ENCODE measurements at places on chromosomes 2 and 18.

GRCh38 chr18:76167410-76167809 lies 327.6 kb downstream of the ZNF516 start:
- DNase-seq = no peak

DNA sequence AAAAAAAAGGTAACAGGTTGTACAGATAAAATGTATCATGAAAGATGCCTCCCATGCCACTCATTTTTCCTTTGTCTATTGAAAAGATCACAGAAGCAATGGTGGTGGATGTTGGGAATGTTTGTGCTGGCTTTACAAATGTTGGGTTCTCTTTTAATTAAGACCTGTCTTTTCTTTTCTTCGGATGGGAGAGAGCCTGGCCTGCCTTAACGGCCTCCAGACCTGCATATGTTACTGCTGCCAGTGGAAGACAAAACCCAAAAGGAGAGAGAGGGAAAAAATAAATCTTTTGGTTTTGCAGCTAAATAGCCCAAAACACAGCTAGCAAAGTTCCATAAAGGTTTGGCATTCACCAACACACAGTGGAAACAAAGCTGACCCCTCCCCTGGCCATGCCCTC lies 50.5 kb upstream of the FZD7 start:
- no peak for DNase-seq

DNA sequence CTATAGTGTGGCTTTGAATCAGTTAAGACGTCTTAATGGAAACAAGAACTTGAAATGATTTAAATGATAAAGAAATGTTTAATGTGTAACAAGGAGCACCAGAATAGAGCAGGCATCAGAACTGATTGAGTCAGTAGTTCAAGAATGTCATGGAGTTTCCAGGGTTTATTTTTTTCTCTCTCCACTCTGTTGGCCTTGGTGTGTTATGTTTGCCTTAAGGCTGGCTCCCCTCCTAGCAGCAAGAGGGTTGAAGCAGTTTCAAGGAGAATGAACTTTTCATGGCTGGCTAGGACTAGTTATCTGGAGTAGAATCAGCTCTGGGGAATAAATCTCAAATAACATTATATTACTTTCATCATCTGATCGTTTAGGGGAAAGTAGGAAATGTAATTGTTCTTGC lies 13.4 kb upstream of the GLS start:
- DNase-seq = no peak

DNA sequence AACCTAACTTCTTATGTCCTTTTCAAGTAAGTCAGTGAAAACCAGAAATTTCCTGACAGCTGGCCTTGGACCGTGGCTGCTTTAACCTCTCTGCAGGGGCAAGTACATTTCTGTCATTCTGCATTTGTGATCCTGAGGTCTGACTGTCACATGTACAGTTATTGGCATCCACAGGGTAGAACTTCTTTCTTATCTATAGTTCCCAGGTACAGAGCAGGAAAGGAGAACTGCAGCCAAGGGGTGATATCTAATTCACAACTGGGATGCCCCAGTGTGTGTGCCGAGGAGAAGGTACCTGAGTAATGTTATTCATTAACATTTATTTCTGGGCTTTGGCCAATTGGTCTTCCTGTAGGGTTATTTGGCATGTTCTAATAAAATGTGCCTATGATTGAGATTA lies 468.9 kb downstream of the PARD3B start:
- no peak for DNase-seq

DNA sequence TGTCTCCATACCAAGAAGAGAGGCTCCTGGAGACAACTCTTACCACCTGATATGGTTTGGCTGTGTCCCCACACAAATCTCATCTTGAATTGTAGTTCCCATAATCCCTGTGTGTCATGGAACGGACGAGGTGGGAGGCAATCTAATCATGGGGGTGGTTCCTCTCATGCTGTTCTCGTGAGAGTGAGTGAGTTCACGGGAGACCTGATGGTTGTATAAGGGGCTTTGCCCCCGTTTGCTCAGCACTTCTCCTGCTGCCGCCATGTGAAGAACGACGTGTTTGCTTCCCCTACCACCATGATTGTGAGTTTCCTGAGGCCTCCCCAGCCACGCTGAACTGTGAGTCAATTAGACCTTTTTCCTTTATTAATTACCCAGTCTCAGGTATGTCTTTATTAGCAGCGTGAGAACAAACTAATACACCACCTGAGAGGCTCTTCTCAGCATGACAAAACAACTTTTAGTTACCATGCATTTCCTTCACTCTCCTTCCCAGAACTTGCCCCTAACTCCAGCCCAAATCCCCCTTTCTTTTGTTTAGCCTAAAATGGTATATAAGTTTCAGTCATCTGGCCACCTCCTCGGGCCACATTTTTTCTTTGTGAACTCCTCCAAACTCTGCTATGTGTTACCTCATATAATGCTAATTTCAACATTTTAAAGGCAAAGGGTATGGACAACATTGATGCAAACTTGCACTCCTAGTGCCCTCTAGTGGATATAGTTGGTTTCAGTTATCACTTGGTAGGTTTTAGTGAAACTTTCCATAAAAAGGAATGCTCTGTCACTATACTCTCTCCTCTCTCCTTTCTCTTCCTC lies 58.6 kb upstream of the SLC25A52 start:
- peak; percentile 89 for DNase-seq
